B cell (primary cell): ENCODE measurements at places on chromosomes 11 and 22. TPM values are rescaled to one million over a fixed set of nuclear protein-coding genes. Genes with fewer than 3 reads are reported as not detected.

The FOSL1 gene
- polyA plus RNA-seq = 2.3 and 4.8 TPM in 2 replicates

The TBX10 gene
- polyA plus RNA-seq = not detected in 2 replicates

The HOATZ gene
- polyA plus RNA-seq = not detected in 2 replicates

The MRGPRE gene
- polyA plus RNA-seq = not detected in 2 replicates

The CD248 gene
- 0.40 and 0.62 TPM in 2 replicates for polyA plus RNA-seq

The ARHGAP20 gene
- polyA plus RNA-seq = 0.54 and 1.1 TPM in 2 replicates

The SCN4B gene
- not detected in 2 replicates for polyA plus RNA-seq

The MAJIN gene
- 1.2 and 2.4 TPM in 2 replicates for polyA plus RNA-seq

The USP2 gene
- polyA plus RNA-seq = 0.09 and 0.40 TPM in 2 replicates

The CASP5 gene
- 0.09 TPM in 1 of 2 replicates, not detected in the other for polyA plus RNA-seq

The AAMDC gene
- 1.9 and 3.9 TPM in 2 replicates for polyA plus RNA-seq

The OR5L2 gene
- polyA plus RNA-seq = not detected in 2 replicates

The OR52E8 gene
- polyA plus RNA-seq = not detected in 2 replicates

The YPEL4 gene
- 0.03 and 0.19 TPM in 2 replicates for polyA plus RNA-seq

The IRAG1 gene
- polyA plus RNA-seq = 0.27 and 0.49 TPM in 2 replicates

The DCHS1 gene
- polyA plus RNA-seq = 0.31 and 0.79 TPM in 2 replicates

The CASP4 gene
- polyA plus RNA-seq = 117 and 157 TPM in 2 replicates

The SMC1B gene
- not detected in 2 replicates for polyA plus RNA-seq

The PKNOX2 gene
- not detected in 2 replicates for polyA plus RNA-seq

The TCN2 gene
- 0.12 and 0.40 TPM in 2 replicates for polyA plus RNA-seq

The ALDH3B1 gene
- 0.74 and 0.81 TPM in 2 replicates for polyA plus RNA-seq

The UPB1 gene
- polyA plus RNA-seq = 0.49 and 1.2 TPM in 2 replicates

The PRAME gene
- polyA plus RNA-seq = 0.63 TPM in 1 of 2 replicates, not detected in the other

The PTPRJ gene
- polyA plus RNA-seq = 11.2 and 14.9 TPM in 2 replicates

The OR5A1 gene
- not detected in 2 replicates for polyA plus RNA-seq

The LIPT2 gene
- polyA plus RNA-seq = 5.3 and 8.3 TPM in 2 replicates

The CABP4 gene
- polyA plus RNA-seq = 3.2 and 6.0 TPM in 2 replicates

The SCYL1 gene
- 76.1 and 76.5 TPM in 2 replicates for polyA plus RNA-seq

The DDTL gene
- not detected in 2 replicates for polyA plus RNA-seq

The RNF26 gene
- 11.6 and 15.5 TPM in 2 replicates for polyA plus RNA-seq

The CTSF gene
- 14.6 and 16.6 TPM in 2 replicates for polyA plus RNA-seq

The NRIP3 gene
- 0.13 and 1.1 TPM in 2 replicates for polyA plus RNA-seq

The E2F8 gene
- polyA plus RNA-seq = 0.13 and 0.24 TPM in 2 replicates

The SLC6A5 gene
- not detected in 2 replicates for polyA plus RNA-seq

The ACER3 gene
- 3.3 and 4.7 TPM in 2 replicates for polyA plus RNA-seq

The KCNQ1OT1 gene
- 0.03 and 0.06 TPM in 2 replicates for polyA plus RNA-seq
